Uterus (tissue), 4 donors: ENCODE measurements at places on chromosomes 4 and X. TPM values are rescaled to one million over a fixed set of nuclear protein-coding genes. Genes with fewer than 3 reads are reported as not detected.

The REPS2 gene
- total RNA-seq, result 20.3 TPM

The USP17L28 gene
- not detected for total RNA-seq

The MAGEC3 gene
- 0.70 TPM for total RNA-seq

The SHROOM4 gene
- 18.8 TPM for total RNA-seq

DNA sequence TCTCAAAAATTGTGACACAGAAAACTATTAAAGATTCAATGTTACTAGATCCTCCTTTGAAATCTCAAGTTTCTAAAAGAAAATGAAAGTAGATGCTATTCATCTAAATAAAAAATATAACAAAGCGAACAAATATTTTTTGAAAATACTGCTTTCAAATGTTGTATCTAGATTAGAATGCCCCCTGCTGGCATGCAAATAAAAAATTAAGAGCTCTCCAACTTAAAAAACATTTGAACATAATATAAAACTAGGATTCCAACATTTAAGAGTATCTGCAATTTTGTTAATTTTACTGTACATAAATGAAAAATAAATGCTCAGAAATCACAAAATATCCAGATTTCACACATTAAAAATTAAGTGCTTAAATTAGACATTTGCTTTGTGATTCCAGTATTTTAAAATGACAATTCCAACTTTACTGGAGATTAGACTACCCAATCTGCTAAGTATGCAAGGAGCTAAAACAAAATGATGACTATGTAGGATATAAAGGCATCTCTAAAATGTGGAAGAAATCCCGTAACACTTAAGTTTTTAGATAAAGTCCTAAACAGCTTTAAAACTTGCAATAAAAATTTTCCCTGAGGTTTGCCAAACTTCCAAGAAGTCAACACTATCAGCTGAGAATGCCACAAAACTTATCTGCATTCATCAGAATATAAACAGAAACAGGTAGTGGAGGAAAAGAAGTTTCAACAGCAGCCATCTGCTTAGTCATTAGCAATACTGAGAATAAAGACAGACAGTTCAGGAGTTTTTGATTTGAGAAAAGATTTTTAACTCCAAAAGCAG, 32.7 kb downstream of the DHX15 start:
- no peak for DNase-seq

- DNase-seq, result no peak
These were observed 419.5 kb upstream of the ATOH1 start for GRCh38 chr4:93409035-93409434.

GRCh38 chr4:112190684-112191083, 40.9 kb upstream of the AP1AR start:
- DNase-seq, result no peak

DNA sequence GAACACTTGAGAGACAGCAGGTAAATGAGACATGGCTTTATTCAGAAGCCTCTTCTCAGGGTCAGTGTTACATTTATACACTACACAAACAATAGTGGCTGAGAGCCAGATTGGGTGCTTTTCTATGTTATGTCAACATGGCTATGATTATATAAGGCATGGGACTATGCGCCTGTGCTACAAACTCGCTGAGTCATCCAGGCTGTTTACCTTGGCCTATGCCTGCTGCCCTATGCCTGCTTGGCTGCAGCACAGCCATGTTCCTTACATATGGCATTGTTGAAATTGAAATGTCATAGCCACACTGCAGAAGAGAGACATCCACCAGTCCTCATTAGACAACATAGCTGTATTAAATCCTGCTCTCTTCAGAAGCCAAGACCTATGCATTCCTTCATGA, 236.3 kb upstream of the NWD2 start:
- DNase-seq, result no peak

DNA sequence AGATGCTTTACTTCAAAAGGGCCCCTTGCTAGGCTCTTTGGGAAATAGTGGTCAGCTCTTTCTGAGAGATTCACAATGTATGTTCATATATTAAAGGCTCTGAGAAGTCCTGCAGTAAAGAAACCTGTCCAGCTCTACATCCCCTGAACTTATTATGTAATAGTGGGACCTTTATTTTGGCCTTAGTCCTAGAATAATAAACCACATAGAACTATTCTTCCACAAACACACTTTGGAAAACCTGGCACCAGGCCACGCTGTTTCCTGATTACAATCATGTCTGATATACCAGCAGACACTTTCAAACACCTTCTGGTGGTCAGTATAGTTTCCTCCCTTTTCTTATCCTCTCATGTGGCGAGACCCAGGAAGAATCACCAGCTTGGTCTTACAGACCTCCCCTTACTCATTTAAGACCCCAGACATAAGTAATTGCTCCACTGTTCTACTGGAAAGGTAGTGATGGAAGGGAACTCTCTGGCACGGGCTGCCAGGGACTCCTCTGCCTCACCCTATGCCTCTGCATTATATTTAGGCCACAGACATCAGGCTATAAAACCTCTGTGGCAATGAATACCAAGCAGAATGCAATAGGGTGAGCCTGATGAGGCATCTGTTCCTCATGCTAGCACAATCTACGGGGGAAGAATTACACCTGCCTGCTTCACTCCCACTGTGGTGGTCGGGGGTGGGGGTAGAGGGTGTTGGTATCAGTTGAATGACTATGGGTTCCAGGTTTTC, 5.7 kb upstream of the PPEF1 start:
- DNase-seq, result peak; percentile 40

DNA sequence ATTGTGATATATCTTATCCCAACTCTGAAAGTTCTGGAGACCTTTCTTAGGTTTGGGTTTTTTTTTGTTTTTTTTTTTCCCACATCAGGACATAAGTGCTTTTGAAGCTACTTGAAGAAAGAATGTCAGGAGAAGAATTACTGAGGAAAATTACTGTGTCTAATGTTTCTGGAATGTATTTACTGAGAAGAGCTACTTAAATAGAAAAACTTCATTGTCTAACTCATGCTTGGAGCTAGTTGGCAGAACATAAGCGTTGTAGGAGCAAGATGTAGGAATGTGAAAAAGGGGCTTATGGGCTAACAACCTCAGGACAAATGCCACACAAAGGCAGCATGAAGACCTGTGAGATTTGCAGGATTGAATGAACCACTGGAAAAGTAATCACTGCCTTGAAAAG, 166.6 kb upstream of the GLRA2 start:
- no peak for DNase-seq
